ENCODE measurements at places on chromosomes 11 and 22.

DNA sequence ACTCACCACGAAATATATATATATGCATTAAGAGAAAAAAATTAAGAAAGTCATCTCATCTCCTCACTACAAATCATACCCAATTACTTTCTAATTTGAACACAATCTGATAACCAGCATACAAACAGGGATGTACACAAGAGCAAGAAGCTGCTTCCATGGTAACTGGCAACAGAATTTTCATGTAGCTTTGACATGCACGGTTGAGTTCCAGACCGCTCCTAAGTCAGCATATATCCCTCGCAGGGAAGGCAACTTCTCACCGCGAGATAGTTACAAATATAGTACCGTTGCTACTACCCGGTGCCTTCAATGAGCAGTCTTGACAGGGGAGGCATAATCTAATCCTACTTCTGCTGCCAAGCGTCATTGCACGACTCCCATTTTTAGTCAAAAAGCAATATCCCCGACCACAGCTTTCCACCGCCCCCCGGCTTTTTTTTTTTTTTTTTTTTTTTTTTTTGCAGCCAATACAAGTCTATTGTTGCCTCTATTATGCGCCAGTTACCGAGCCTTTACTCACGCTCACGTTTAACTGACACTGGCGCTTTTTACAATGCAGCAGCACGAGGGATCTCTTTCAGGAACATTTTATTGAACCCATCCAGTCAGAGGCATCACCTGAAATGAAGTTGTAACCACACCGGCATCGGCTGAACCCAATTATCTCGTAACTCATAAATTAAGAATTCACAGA lies 2.2 kb downstream of the CADM1 start:
- no peak for DNase-seq

- no peak for DNase-seq
Observed at GRCh38 chr11:80960381-80961029, 1519.7 kb upstream of the TENM4 start.

DNA sequence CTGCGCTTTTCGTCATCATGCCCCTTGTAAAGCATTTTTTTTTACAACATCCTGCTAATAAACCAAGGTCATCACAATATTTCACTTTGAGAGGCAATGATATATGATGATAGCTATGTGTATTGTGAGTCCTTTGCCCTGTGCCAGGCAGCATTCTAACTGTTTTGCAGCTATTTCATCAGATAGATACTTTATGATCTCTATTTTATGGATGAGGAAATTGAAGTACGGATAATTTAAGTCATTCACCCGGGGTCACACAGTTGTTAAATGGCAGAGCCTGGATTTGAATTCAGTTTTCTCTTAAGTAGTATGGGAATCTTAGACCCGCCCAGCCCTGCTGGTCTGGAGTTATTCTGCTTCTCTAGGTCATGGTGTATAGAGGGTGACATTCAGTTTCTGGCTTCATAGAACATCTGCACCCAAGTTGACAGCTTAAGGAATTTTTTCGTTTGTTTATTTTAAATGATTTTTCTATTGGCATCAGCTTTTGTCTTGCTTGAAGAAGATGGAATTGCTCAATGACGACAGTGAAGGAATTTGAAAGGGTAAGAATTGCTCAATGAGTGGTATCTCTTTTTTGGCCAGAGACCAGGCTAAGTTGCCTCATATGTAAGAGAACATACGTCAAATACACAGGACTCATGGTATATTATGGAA lies 926 bp downstream of the PRR5L start:
- DNase-seq, result no peak

GRCh38 chr22:23063539-23064380 lies 6.6 kb upstream of the GNAZ start:
- no peak for DNase-seq

GRCh38 chr11:71447791-71448256 lies 369 bp downstream of the DHCR7 start:
- DNase-seq, result peak; percentile 50

GRCh38 chr11:114078423-114078822 lies 18.9 kb downstream of the ZBTB16 start:
- no peak for DNase-seq

GRCh38 chr22:29830585-29830984 lies 7.5 kb downstream of the ASCC2 start:
- DNase-seq, result no peak

- DNase-seq, result no peak
Observed at GRCh38 chr11:83601914-83602527, 315.9 kb upstream of the CCDC90B start.

- no peak for DNase-seq
Observed at GRCh38 chr11:125069008-125069407, 5.9 kb downstream of the SLC37A2 start.

DNA sequence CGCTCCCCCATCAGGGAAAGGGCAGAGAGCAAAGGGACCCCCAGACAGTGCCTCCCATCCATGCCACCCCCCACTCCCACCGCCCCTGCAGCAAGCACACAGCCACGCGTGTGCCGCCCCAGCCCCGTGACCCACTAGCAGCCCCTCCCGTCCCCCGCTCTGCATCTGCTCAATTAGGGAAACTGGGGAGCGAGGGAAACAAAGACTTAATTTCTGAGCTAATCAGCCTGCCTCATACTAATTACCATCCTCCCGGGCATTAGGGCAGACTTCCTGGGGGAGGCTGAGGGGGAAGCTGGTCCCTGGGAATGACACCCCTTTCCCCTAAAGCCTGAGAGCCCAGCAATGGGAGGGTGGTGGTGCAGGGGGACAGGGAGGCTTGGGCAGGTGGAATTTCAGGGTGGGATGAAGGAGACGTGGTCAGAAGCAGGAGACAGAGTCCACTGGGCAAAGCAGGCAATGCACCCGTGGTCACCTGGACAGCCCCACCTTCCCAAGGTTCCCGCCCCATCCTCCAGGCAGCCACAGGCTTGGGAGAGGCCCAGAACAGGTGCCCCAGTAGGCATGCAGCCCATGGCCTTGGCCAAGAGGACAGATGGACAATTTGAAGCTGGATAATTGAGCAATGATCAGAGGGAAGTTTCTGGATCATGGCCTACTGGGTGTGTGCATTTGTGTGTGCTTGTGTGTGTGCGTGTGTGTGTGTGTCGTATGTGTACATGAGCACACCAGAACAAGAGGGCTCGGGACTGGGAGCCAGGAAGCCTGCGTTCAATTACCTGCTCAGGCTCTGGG lies 20.6 kb downstream of the ELFN2 start:
- DNase-seq, result no peak

DNA sequence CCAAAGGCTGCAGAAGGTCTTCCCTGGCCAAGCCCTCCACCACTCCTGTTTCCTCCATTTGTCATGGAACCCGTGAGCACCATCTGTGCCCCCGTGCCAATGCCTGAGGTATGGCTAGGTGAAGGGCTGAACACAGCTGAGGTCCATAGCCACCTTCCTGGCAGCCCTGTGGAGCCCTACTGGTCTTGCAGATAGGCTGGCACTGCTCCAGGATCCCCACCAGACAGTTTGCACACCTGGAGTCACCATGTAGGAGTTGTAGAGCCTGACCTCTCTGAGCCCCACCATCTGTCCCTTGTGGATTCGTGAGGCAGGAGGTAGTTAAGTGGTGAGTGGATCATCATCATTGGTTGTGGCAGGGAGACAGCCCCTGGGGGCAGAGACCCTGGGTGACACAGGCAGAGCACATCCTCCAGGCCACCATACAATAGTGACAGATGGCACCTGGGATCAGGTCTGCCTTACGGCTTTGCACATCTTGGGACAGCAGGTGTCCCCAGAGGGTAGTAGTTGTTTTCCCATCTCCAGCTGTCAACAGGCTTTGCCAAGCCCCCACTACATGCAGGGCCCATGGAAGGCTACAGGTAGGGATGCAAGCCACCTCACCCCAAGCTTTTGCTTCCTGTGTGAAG lies 52.5 kb upstream of the SUSD2 start:
- DNase-seq, result no peak

DNA sequence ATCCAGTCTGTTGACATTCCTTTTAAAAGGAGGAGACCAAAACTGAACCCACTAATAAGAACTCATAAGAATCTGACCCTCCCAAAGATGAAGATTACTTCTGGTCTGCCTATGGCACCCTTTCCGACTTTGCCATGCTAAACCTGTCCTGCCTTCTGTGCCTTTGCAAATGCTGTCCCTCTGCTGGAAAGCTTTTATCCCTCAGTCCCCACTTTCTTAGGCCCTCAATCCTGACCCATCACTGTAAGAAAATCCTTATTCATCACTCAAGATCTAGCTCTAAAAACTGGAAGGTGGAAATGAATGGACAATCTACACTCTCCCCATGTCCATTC lies 10.4 kb downstream of the MPZL3 start:
- no peak for DNase-seq

GRCh38 chr11:68033708-68034045 lies 3.2 kb downstream of the NDUFS8 start:
- no peak for DNase-seq

GRCh38 chr22:43014316-43014868 lies 557 bp downstream of the PACSIN2 start:
- DNase-seq, result peak; percentile 56

DNA sequence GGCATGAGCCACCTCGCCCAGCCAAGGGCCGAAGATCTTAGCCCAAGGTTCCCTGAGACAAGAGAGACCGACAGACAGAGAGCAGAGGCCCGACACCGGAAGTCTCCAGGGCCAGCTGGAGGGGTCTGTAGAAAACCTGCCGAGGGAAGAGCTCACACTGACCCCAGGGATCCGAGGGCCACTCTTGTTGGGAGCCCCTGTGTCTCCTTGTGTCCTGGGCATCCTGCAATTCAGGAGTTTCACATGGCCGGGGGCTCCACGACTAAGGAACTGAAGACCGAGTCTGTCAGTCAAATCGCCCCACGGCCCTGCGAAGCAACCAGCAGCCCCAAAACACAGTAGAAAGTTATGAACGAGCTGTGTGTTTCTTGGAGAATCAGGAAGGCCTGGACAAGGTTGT lies 1482.0 kb downstream of the BRD1 start:
- DNase-seq, result no peak

DNA sequence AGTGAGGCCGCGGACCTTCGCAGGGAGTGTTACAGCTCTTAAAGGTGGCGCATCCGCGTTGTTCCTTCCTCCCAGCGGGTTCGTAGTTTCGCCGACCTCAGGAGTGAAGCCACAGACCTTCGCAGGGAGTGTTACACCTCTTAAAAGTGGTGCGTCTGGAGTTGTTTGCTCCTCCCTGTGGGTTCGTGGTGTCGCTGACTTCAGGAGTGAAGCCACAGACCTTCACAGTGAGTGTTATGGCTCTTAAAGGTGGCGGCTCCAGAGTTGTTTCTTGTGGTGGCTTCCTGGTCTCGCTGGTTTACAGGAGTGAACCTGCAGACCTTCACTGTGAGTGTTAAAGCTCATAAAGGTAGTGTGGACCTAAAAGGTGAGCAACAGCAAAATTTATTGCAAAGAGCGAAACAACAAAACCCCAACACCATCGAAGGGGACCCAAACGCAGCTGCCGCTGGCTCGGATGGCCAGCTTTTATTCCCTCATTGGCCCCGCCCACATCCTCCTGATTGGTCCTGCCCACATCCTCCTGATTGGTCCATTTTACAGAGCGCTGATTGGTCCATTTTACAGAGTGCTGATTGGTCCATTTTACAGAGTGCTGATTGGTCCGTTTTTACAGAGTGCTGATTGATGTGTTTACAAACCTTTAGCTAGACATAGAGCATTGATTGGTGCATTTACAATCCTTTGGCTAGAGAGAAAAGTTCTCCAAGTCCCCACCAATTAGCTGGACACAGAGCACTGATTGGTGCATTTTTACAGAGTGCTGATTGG lies 1.2 kb upstream of the TMEM45B start:
- no peak for DNase-seq

- no peak for DNase-seq
Observed at GRCh38 chr11:35563484-35564244, 38.2 kb upstream of the PAMR1 start.

GRCh38 chr11:36056160-36056751 lies 112.4 kb downstream of the LDLRAD3 start:
- no peak for DNase-seq

- DNase-seq, result no peak
Observed at GRCh38 chr11:64013141-64013896, 22.4 kb upstream of the FLRT1 start.

GRCh38 chr11:76209375-76209972 lies 3.2 kb upstream of the WNT11 start:
- DNase-seq, result no peak

- no peak for DNase-seq
Observed at GRCh38 chr11:7089328-7090251, 792 bp downstream of the RBMXL2 start.

- DNase-seq, result no peak
Observed at GRCh38 chr22:27206374-27207133, 549.2 kb downstream of the MIAT start.

DNA sequence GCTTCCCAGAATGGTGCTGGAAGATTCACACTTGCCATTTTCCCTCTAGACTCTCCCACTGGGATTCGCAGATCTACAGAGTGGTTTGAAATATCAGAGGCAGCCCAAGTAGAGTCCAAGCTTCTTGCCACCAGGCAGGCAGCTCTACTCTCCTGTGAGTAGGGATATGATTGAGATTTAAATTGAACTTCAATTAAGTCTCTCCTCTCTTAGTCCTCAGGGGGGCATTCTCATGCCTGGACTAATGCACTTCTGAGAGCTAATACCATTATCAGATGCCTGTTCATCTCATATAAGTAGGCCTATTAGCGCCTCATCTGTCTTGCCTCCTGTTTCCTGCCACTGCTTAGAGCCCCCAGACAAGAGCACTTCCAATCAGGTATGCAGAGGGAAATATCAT lies 25.5 kb upstream of the AMPD3 start:
- DNase-seq, result no peak

GRCh38 chr11:27558401-27558800 lies 51.8 kb upstream of the LIN7C start:
- DNase-seq, result no peak

DNA sequence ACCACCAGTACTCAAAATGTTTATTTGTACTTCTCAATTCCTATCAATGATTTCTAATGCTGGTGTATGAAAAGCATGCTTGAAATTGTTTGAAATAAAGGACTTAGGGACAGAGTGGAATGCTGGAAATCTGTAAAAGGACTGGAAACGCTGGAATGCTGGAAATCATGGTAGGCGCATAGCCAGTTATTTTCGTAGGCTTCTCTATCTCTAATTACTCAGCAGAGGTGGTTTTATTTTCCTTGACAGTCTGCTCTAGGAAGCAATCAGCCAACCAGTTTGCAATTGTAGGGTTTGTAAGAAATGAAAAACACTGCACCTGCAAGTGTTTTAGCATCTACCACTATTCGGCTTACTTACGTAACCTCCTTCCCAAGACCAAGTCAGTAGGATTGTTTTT lies 788 bp downstream of the LIN7C start:
- no peak for DNase-seq

- peak; percentile 1 for DNase-seq
Observed at GRCh38 chr11:2202900-2203439, 31.4 kb upstream of the TH start.

- DNase-seq, result peak; percentile 94
Observed at GRCh38 chr11:73787643-73788558, at the start of gene MRPL48. Gene MRPL48 (plus strand): TSS chr11:73787874. CDS start chr11:73787972, 98 bp downstream.

GRCh38 chr11:111351374-111352055 lies 27.6 kb downstream of the POU2AF1 start:
- DNase-seq, result no peak

GRCh38 chr11:68117853-68118470 lies 3.2 kb downstream of the CHKA start:
- DNase-seq, result no peak
